ENCODE measurements at places on chromosomes 4 and X.

DNA sequence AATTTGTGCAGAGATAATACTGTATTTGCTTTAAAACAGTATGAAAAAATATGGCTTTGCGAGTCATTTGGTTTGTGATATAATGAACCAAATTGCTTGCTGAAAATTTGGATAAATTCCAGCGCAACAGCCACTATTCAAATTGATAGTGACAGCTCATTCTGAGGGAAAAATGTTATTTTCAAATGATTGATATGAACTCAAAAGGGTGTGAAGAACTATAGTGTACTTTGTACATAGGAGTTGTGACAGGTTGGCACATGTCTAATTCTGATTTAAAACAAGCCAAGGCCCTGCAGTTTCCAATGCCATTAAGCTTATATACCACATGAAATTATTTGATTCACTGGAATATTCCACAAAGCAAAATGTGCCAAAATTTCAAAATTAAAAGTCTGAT, 1628.9 kb upstream of the AGA start:
- no peak for DNase-seq

GRCh38 chr4:186298031-186298647, 32.1 kb downstream of the F11 start:
- DNase-seq, result no peak

- no peak for DNase-seq
Observed at GRCh38 chrX:29382811-29383210, 795.6 kb downstream of the IL1RAPL1 start.

GRCh38 chr4:152997771-152998487, 61.8 kb downstream of the FHDC1 start:
- DNase-seq, result no peak

GRCh38 chrX:32155044-32155638, 1056.2 kb downstream of the DMD start:
- no peak for DNase-seq

DNA sequence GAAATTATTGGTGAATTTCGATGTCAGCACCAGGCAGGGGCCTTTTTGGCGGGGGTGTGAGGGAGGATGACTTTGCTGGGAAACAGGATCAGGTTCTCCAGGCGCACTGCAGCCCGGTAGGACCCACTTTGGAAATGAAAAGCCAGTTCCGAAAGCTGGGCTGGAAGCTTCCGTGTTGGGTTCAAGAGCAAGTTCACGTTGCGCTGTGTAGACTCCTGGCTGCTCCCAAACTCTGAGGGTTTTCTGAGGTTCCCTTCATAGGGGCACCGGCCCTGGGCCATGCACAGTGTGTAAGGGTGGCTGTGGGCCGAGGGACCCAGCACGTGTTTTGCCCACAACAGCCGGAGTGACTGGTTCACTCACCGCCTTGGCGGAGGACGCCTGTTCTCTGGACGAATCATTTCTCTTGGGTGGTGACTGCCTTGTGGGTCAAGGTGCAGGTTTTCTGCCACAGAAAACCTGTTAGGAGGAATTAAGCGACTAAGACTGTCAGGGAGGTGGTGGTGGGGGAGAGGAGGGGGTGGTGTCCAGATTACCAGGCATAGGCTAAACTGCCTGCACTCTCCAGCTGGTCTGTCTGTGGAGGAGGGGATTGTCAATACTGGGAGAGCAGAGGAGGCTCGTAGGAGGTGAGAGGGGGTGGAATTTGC, 8.0 kb downstream of the SHOX start:
- no peak for DNase-seq

DNA sequence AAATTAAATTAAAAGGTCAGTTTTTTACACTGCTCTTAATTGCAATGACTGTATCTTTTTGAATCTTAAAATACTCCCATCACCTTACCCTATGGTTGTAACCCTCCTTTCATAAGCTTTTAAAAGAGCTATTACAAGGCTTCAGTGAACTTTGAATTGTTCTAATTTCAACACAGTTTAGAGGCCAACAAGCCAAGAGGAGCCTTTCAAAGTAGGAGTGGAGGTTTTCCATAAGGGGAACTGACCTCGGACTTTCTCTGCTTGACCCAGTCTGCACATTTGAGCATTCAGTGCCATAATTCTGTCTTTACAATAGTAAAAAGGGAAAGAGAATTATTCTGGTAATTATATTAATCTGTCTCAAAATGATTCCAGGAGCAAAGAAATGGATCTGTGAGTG, 98.9 kb downstream of the PARM1 start:
- no peak for DNase-seq

- DNase-seq, result no peak
Observed at GRCh38 chr4:80705311-80705710, 325.2 kb upstream of the BMP3 start.

- no peak for DNase-seq
Observed at GRCh38 chrX:2782171-2782570, 30.3 kb downstream of the XG start.

- DNase-seq, result peak; percentile 38
Observed at GRCh38 chr4:123444290-123444731, 47.7 kb downstream of the SPRY1 start.

GRCh38 chrX:18649498-18649951, 22.4 kb downstream of the RS1 start:
- DNase-seq, result no peak

GRCh38 chrX:49838374-49838773, 9.3 kb downstream of the PAGE4 start:
- DNase-seq, result peak; percentile 7

DNA sequence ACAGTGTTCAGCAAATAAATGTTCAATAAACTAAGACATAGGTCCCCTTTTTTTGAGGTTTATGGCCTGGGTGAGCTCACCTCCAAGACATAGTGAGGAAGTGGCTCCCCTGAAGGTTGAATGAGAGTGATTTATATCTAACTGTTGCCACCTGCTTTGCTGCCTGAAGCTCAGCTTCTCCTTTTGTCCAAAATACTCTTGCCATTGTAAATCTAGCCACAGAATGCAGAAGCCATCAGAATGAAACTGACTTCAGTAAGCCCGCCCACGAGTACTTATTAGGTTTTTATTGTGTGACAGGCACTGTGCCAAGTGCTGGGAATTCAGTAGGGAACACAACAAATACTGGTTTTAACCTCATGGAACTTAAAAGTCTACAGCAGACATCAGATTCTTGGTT, 18.0 kb downstream of the SPINK2 start:
- peak; percentile 11 for DNase-seq

DNA sequence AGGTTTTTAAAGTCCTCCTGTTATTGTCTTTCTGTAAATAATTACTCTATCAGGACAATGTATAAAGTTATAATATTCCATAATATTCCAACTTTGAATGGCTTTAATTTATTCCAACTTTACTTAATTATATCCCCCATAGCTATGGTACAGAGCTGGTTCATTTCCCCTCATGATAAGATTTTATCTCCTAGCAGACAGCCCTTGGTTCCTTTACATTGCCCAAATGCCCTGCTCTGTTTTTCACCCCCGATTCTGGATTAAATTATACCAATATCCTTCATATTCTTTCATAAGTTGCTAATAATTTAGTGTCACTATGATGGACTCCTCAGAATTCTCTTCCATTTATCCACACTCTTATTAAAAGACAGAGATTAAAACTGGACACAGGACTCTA, 340.5 kb downstream of the MAPK10 start:
- DNase-seq, result no peak

DNA sequence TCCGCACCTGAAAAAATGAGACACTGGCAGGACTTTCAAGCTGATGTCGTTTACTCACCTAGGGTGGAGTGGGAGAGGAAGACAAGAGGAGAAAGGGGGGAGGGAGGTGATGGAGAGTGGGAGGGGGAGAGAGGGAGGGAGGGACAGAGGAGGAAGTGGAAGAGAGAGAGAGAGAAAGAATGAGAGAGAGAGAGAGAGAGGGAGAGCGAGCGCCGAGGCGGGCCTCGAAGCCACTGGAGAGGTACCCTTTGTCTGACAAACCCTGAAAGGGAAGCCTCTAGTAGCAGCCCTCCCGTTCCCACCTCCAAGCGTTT, 296 bp upstream of the ADGRL3 start:
- no peak for DNase-seq

- DNase-seq, result no peak
Observed at GRCh38 chrX:47212381-47213293, 5.8 kb upstream of the CDK16 start.

- no peak for DNase-seq
Observed at GRCh38 chrX:19829814-19830213, 57.6 kb downstream of the SH3KBP1 start.

DNA sequence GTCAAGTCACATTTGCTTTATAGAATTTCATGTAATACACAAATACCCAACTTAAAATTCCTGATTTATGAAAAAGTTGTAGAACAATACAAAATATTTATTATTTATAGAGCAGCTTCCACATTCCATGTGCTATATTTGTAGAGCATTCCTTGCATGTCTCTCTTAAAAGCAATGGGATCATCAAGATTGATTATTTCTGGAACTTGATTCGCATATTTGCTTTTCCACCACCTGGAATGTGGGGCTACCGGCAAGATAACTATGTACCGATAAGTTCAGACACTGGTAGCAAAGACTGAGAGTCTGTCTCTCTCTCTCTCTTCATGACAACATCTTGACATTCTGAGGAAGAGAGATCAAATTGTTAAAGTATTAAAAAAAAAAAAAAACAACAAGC, 59.3 kb downstream of the MAPK10 start:
- DNase-seq, result no peak

GRCh38 chr4:88818631-88819470, 121.2 kb upstream of the NAP1L5 start:
- DNase-seq, result peak; percentile 47

- DNase-seq, result no peak
Observed at GRCh38 chr4:48699475-48699874, 80.6 kb downstream of the FRYL start.

GRCh38 chr4:36332023-36332781, 50.8 kb downstream of the DTHD1 start:
- no peak for DNase-seq

DNA sequence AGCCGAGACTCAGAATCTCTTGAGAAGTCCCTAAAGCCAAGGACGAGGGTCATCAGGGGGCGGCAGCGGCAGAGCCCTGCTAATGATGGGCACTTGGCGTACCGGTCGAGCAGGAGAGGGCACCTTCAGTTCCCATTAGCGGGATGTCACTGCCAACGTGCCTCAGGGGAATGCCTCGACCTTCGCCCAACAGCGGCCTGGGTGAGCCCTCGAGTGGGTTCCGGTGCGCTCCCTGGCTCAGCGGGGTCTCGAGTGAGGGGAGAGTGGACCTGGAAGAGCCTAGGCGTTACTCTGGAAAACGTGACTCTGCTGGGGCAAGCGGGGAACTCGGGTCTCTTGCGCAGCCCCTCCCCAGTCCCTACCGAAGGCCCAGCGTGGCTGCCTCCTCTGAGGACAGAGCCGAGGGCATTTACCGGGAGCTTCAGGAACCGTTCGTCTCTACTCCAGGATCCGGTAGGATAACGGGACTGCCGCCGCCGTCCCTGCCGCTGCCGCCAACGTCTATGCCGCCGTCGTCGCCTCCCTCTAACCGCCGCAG, 36.9 kb downstream of the PGRMC1 start:
- no peak for DNase-seq

DNA sequence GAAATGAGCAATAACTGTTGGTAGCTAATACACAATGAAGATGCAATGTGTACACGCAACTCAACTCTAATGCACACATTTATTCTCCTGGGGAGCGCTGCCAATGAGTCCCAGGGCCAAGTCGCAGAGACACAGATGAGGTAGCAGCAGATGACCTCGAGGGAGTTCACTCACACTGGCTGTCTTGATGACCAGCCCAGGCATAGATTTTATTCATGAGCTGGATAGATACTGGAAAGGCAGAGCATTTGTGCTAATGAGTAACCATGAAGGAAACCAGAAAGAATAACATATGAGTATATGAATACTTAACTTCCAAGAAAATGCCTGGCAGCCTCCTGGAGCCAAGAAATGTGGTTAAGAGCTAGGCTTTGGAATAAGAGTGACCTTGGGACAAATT, 42.3 kb downstream of the RASL11B start:
- DNase-seq, result no peak

DNA sequence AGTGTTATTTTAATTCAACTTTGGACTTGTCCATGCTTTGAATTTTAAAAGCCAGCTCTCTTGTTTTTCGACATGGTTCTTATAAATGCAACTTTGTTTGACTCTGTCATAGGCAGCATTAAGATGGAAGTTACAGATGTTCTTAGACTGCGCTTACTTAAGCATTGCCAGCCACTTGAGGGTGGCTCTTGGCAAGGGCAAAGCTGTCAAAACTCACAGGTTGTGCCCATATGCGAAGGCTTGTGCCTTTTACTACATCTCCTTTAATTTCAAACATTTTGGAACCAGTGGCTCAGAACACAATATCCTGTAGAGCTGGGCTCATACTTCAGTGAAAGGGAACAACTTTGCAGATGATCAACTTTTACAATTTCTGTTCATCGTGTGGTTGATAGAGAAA, 135.5 kb downstream of the TRAM1L1 start:
- DNase-seq, result no peak

DNA sequence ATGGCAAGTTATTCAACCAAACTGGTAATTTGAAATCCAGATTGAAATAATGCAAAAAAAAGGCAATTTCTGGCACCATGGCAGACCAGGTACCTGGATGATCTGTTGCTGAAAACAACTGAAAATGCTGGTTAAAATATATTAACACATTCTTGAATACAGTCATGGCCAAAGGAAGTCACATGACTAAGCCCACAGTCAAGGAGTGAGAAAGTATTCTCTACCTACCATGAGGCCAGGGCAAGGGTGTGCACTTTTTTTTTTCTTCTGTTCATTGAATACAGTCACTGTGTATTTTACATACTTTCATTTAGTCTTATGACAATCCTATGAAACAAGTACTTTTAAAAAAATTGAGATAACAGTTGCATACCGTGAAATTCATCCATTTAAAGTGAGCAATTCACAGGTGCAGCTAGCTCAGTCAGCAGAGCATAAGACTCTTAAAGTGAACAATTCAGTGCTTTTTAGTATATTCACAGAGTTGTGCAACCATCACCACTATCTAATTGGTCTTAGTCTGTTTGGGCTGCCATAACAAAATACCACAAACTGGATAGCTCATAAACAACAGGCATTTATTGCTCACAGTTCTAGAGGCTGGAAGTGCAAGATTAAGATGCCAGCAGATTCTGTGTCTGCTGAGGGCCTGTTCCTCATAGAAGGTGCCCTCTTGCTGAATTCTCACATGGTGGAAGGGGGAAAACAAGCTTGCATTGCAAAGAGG, 4.8 kb upstream of the MPP1 start:
- DNase-seq, result no peak

GRCh38 chr4:153142700-153143438, 61.4 kb upstream of the TRIM2 start:
- peak; percentile 70 for DNase-seq

GRCh38 chrX:76893930-76894329, 466.4 kb downstream of the MAGEE1 start:
- DNase-seq, result no peak
